ENCODE measurements at places on chromosomes 16 and 17.

DNA sequence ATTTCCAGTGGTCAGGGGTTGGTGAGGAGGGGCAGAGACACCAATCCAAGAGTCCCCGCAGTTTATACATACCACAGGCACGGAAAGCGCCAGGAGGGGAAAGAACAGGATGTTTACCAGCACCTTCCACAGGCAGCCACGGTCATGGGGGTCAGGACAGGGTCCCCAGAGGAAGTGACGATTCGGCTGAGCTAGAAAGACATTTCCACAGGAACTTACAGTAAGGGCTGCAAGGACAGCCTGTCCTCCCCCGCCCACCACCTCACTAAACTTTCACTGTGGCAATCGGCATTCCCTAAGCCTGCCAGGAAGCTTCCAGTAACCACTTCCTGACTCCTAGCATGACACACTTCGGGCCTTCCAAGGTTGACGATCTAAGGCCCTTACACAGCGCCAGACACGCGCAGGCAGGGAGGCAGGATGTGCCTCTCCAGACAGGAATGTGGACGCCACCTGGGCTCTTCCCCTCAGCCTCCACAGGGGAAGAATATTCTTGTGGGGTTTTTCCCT lies 1.2 kb upstream of the MT2A start:
- DNase-seq = no peak

GRCh38 chr17:60047590-60047989 lies 31.1 kb downstream of the HEATR6 start:
- no peak for DNase-seq

DNA sequence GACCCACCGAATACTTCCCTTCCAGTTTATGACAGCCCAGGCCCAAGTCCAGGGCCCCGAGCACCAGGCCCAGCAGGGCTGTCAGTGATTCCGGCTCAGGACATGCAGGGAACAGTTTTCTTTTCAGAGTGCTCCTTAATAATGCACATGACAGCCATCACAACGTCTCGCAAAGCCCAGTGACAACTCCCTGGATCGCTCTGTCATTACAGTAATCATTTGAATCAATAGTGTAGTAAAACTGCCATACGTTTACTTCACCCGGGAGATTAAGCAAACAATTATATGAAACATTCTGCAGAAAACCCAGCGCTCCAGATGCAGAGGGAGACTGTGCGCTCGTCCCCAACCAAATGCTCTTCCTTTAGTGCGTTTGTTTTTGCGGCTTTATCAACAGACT lies 162.6 kb upstream of the CDH13 start:
- DNase-seq = no peak

- DNase-seq = no peak
Observed at GRCh38 chr17:44647736-44648135, 8.5 kb upstream of the MEIOC start.

DNA sequence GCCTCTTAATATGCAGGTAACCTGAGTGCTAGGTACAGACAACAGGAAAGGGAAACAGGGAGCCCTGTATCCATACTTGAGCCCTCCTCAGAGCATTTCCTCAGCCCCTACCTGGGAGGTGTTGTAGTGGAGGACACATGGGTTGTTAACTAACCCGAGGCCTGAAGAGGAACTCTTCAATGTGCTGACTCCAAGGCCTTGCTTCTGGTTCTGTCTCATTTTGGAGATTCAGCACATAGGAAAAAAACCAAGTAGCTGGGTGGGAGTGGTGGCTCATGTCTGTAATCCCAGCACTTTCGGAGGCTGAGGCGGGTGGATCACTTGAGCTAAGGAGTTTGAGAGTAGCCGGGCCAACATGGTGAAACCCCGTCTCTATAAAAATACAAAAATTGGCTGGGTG lies 24.8 kb downstream of the SNX11 start:
- DNase-seq = no peak

DNA sequence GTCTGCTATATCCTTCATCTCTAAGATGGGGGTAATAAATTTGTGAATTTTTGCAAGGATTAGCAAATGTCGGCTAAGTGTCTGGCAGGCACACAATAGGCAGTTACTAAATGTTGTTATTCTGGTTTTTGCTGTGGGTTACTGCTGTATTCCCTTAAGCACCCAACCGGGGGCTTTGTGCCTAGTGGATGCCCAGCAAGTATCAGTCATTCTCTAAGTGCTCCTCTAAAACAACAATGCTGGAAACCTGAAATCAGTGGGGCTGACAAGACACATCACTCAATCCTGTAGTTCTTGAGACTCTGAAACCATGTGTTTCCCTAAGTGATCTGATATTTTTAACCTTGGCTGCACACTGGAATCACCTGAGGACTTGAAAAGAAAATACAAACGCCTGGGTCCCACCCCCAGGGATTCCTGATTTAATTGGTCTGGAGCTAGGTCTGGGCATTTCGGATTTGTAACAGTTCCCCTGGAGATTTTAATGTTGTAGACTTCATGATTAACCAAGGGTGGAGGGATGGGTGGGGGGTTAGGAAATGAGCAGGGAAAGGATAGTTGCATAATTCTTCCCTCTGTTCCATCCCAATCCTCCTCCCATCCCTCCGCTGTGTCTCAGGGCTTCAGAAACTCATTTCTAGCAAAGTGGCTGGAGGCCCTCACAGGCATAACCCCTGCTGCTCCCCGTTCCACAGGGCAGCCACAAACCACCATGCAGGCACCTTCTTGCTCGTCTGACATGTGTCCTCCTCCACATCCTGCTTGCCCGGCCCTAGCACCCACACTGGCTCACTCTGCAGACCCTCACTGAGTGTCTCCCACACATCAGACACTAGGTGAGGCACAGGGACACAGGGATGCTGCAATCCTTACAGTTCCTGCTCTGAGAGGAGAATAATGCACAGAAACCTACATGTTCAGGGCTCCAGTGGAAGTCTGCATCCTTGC lies 61.7 kb upstream of the LYRM9 start:
- DNase-seq = no peak

GRCh38 chr17:65099941-65100315 lies 37.2 kb upstream of the RGS9 start:
- peak; percentile 89 for DNase-seq

DNA sequence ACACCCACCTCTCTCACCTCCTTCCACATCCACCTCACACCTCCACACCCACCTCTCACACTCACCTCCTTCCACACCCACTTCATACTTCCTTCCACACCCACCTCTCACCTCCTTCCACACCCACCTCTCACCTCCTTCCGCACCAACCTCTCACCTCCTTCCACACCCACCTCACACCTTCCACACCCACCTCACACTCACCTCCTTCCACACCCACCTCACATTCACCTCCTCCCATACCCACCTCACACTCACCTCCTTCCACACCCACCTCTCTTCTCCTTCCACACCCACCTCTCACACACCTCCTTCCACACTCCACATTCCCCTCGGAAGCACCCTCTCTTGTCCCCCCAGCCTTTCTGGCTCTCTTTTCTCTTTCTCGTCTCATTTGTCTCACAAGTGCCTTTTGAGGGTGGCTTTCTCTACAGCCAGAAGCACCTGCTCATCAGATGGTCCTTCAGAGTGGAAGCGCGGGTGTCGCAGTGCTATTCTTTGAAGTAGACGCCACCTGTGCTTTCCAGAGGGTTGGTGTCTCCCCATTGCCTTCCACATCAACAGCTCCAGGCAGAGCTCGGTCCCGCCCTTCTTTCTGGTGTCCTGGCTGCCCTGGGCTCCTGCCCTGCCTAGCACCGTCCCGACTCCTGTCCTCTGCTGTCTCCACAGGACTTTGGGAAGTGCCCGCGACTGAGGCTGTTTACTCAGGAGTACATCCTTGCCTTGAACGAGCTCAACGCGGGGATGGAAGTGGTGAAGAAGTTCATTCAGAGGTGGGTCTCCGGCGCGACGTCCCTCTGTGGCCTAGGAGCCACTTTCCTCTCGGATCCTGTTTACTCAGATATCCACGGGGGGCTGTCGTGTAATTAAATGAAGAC lies 109.4 kb upstream of the PLCG2 start:
- DNase-seq = no peak

DNA sequence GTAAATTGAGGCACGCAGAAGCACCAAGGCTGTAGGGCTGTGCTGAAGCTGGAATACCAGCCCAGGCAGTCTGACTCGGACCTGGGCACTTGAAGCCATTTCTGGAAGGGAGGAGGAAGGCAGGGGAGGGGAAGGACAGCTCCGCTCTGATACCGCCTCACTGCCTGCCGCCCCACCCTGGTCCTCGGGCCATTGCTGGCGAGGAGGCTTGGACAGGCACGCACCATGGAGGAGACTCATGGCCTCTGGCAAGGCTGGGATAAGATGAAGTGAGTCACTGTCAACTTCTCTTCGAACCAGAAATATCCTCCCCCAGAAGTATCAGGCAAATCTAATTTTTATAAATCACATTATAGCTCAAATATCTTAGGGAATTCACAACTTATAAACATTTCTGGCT lies 81.3 kb downstream of the SDK2 start:
- DNase-seq = no peak

DNA sequence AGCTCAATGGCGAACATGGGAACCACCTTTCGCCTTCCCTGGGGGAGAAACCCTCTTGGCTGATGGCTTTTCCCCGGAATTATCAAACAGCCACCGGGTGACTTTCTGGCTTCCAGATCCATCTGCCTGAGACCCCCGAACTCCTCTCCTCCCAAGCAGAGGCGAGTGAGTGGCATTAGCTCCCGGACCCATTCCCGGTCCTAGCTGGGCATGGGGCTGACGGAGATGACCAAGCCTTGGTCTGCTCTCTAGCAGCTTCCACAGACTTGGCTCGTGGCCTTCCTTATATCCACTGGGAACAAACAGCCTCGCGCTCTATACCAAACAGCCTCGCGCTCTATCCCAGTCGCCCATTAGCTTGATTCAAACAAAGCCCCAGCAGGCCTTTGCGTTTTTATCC lies 62.4 kb downstream of the CCDC182 start:
- no peak for DNase-seq

GRCh38 chr16:28873543-28874201 lies 4.6 kb upstream of the ATP2A1 start:
- peak; percentile 76 for DNase-seq

- DNase-seq = no peak
Observed at GRCh38 chr17:73020110-73020509, 72.4 kb downstream of the SLC39A11 start.

GRCh38 chr17:64117981-64118979 lies 11.7 kb downstream of the ERN1 start:
- no peak for DNase-seq

DNA sequence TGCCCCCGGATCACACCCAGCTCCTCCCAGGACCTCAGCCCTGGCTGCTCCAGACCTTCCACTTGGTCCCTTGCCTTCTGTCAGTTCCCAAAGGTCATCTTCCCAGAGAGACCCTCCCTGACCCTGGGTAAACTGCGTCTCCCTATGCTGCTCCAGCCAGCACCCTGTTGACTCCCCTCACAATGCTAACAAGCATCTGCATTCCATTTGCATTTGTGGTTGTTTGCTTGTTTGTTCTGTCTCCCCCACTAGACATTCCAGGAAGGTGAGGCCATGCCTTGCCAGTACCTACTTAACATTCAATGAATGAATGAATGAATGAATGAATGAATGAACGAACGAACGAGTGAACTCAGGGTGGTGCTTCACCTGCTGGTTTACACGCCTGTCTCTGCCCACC lies 171.2 kb downstream of the WSCD1 start:
- DNase-seq = no peak

DNA sequence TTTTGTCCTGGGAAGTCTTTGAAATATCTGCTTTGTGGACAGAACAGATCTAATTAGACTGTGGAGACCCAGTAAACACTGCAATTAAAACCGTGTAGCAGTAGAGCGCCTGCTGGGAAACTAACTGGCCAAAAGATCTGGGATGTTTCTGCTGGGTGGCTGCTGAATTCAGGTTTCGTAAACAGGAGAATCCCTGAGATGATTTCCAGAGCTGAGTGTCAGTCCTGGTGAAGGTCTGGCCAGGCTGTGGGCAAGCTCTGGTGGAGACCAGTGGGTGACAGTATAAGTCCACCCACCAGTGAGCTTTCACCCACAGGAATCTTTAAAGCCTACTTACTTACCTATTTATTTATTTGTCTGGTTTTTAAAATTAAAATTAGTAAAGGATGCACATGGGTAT lies 257.2 kb downstream of the IRF8 start:
- no peak for DNase-seq

DNA sequence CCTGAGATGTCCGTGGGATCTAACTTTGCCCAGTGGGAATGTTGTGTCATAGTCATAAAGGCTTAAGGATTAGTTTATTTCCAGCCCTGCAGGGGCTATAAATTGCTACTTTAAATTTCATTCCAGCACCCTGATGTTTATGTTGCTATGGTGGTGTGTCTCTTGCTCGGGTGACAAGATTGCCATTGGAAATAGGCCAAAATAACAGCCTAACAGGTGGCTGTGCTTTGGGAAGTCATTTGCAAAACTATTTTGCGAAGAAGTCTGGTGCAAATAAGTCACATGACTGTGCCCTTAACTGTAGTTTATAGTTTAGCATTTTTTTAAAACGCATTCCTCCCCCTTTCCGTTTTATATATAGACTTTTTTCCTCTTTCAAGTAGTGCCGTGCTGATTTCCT lies 23.1 kb downstream of the PITPNC1 start:
- no peak for DNase-seq

DNA sequence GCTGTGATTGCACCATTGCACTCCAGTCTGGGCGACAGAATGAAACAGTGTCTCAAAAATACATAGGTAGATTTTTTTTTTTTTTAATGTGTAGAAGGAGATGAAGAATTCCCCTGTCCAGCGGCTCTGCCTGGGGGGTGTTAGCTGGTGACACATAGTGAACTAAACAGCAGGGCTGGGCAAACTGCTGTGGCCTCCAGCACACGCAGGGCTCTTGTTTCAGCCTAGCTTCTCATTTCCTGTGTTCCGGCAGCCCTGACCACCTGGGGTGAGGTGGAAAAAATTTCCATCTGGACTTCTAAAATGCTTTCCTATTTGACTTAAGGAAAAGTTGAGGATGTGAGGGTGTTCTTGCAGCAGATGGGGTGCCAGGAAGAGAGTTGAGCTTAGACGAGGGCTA lies 33.3 kb upstream of the RGS9 start:
- DNase-seq = no peak

- no peak for DNase-seq
Observed at GRCh38 chr17:2292100-2292499, 11.5 kb downstream of the SMG6 start.

- DNase-seq = no peak
Observed at GRCh38 chr16:58999762-59000161, 265.6 kb upstream of the GOT2 start.

Measured in activated T-cell treated with anti-CD3 and anti-CD28 coated beads, Interleukin-2, amount 50 U/mL, for 72 hours (primary cell).